ENCODE measurements at places on chromosomes 7 and 10. TPM values are rescaled to one million over a fixed set of nuclear protein-coding genes. Genes with fewer than 3 reads are reported as not detected.

The CDH23 gene
- total RNA-seq, result 4.5 TPM

The TSPAN13 gene
- total RNA-seq, result 0.31 TPM

The PON3 gene
- total RNA-seq, result not detected

The CDNF gene
- 0.85 TPM for total RNA-seq

The RTKN2 gene
- 8.5 TPM for total RNA-seq

The LAMB4 gene
- total RNA-seq, result not detected

The LRRC17 gene
- total RNA-seq, result 0.58 TPM
